Skeletal muscle tissue (tissue), 5 donors: ENCODE measurements at places on chromosomes 5 and 9. TPM values are rescaled to one million over a fixed set of nuclear protein-coding genes. Genes with fewer than 3 reads are reported as not detected.

TMEM252 gene
- total RNA-seq, result not detected

PGM5 gene
- 69.4 TPM for total RNA-seq

PCDHGA3 gene
- 2.1 TPM for total RNA-seq

AFF4 gene
- total RNA-seq, result 35.5 TPM

S100Z gene
- total RNA-seq, result not detected

SLC6A3 gene
- not detected for total RNA-seq

SLC23A1 gene
- total RNA-seq, result not detected

PCDHB6 gene
- total RNA-seq, result 0.52 TPM
